ENCODE measurements at places on chromosomes 2 and 18.

DNA sequence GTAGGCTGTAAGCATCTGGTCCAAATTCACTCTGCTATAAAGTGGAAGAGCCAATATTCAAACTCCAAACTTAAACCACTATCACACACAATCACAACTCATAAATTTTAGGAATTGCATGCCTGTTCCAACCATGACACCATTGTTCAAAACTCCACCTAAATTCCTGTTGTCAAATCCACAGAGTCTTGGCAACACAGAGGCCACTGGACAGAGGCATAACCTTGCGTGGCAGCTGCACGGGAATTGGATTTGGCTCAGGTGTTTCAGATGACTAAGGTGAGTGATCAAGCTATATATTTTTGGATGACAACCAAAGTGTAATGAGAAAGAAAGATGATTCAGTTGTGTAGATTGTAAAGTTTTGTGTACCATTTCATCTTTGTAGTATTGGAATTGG, 422.7 kb upstream of the TNP1 start:
- no peak for DNase-seq

DNA sequence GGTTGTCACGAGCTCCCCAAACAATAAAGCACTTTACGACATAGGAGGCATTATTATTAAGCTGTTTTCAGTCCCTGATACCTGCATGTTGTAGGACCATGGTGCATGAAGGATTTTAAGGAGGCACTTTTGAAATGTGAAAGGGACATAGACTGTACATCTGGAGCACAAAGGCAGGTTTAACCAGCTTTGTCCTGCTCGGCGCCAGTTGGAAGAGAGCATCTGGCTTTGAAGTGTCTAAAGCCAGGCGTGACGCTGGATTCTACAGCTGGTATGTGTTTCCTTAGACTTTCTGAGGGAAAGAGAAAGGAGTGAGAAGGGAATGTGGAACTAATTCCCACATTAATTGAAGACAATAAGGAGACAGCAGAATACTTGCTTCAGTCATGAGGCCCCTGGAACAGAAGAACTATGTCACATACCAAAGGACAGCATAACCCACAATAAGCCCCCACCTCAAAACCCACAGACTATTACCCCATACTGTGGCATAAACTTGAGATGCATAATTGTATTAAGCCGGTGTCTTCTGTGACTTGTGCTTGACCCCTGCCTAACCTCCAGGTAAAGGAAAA, 381.0 kb upstream of the MEX3C start:
- DNase-seq: no peak

DNA sequence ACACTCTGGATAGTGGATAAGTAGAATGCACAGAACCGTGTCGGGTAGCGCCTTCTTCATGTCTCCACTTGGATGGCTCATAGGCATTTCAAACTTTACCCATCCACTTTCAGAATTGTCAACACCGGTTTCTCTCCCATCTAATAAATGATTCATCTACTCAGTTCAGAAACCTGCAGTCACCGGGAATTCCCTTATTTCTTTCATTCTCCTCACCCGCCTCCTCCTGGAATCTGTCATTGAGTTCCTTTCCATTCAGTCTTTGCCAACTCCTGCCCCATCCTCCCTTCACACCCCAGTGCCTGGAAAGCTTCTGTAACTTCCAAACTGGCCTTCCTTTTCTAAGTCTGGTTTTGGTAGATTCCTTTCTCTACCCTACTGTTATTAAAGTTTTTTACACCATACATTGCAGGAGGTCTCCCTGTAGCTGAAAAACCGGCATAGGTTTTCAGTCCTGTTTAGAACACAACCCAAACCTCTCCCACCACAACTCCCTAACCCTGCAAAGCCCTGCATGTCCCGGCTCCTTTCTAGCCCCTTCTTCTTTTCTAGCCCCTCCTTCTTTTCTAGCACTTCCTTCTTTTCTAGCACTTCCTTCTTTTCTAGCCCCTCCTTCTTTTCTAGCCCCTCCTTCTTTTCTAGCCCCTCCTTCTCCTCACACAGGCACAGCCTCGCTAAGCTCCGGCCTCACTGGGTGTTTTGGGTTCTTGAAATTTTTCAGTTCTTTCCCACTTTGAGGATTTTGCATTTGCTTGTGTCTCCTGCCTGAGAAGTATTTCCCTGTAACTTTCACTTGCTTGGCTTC, 133.9 kb upstream of the KLHL14 start:
- no peak for DNase-seq

DNA sequence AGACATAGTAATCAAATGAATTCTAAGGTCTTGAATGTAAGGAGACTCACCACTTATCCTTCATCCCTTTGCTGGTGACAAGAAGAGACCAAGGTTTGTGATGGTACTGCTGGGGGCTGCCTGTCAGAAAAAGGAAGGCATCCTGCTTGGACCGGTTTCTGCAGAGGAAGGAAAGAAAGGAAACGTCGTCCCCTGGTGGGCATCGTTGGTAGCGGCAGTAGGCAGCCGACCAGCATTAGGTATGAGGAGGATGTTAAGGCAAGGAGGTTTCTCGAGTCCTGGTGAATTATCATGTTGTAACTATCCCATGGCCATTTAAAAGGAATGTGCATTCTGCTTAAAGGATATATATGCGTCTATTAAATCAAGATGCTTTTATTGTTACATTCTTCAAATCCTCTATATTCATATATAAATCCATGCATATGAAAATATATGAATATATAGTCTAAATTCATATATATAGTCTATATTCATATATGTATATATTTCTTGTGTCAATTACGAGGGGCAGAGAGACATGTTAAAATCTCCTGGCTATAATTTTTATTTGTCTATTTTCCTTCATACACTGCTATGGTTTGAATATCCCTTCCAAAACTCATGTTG, 94.4 kb upstream of the TGFA start:
- peak; percentile 56 for DNase-seq

- DNase-seq: no peak
Observed at GRCh38 chr2:216493334-216493685, 5.3 kb upstream of the RPL37A start.

- no peak for DNase-seq
Observed at GRCh38 chr2:143190431-143190830, 61.2 kb downstream of the ARHGAP15 start.

DNA sequence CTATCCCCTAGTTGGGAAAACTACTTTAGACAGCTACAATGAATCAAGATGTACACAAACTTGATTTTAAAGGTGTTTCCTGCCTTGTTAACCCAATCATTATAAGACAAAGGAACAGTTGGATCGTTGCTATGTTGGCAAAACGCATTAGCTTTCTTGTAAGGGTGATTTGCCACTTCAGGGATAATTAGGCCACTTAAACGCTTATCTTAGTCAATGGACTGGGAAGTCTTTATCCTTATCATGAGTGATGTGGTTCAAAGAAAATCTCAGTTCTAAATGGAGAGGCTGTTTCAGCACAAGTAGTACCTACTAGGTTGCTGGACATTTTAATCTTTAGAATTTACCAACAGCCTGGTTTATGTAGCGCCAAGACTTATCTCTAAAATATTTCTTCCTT, 406.1 kb upstream of the MEX3C start:
- no peak for DNase-seq

GRCh38 chr2:239944694-239945551, 80.2 kb downstream of the NDUFA10 start:
- no peak for DNase-seq

DNA sequence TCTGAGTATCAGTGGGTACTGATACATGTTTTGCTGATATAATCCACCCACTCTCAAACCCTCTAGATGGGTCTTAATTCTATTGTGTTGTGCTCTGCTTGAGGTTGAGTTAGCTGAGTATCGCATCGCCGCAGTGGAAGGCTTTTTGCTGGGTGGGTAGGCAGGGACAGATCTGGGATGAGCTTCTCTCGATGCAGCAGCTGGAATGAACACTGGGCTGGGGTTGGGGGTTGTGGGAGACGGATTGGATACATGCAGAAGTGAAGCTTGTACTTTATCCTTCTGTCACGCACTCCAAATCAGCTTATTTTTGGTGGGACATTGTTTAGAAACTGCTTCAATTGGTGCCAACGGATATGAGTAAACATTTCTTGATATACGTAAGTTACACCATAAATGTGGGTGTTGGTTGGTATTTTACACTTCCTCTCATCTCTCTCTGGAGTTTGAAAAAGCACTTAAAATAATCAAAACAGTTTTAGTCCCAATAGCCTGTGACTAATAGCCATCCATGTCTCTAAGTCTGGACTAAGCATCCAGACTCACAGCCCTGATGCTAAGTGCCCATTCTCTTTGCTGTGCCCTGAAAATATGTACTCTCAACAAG, 107.1 kb downstream of the POLE4 start:
- no peak for DNase-seq

DNA sequence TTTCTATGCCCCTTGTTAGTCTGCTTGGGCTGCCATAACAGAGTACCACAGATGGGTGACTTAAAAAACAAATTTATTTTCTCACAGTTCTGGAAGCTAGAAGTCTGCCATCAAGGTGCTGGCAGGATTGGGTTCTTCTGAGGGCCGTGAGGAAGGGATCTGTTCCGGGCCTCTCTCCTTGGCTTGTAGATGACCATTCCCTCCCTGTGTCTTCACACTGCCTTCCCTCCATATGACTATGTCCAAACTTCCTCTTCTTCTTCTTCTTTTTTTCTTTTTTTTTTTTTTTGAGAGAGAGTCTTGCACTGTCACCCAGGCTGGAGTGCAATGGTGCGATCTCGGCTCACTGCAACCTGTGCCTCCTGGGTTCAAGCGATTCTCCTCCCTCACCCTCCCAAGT, 13.1 kb upstream of the CCNYL1 start:
- no peak for DNase-seq

GRCh38 chr2:134141598-134142340, 112.1 kb upstream of the MGAT5 start:
- no peak for DNase-seq

DNA sequence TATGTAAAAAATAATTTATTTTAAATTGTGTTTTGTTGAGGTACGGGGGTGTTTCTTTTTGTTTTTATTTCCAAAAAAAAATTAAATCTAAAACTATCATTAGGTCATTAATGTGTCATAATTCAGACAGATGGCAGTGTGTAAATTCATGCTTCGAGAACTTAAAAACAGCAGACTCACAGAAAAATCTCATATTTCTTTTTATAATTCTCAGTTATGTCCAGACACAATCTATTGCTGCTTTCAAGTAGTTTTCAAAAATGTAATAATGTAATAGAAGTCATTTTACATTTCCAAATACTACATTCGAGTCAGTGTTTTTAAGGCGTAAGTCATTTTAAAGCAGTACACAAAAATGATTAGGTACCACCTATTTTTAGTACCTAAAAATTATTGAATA, 14.3 kb downstream of the IKZF2 start:
- no peak for DNase-seq

- no peak for DNase-seq
Observed at GRCh38 chr2:101041413-101041812, 39.3 kb downstream of the RPL31 start.

- peak; percentile 34 for DNase-seq
Observed at GRCh38 chr2:229133155-229133772, 137.8 kb downstream of the PID1 start.

GRCh38 chr18:23519734-23520133, 16.4 kb downstream of the RMC1 start:
- DNase-seq: no peak

DNA sequence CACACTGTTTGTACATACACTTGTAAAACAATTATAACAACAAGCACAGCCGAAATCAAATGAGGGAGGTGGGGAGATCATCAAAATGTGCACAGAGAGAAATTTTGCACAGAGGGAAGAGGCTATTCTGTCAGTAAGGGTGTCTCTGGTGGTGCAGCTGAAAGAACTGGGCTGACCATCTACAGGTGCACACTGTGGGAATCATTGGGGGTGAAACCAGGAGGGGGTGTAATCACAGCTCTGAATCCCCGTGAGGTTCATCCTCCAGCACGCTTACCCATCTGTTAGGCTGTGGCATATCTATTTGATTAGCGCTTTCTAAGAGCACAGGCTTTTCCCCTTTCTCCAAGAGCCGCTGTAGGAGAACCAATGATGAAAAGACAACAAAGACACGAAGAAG, 389.9 kb upstream of the CDH20 start:
- DNase-seq: no peak

- DNase-seq: no peak
Observed at GRCh38 chr2:29405266-29405665, 290.1 kb downstream of the CLIP4 start.

DNA sequence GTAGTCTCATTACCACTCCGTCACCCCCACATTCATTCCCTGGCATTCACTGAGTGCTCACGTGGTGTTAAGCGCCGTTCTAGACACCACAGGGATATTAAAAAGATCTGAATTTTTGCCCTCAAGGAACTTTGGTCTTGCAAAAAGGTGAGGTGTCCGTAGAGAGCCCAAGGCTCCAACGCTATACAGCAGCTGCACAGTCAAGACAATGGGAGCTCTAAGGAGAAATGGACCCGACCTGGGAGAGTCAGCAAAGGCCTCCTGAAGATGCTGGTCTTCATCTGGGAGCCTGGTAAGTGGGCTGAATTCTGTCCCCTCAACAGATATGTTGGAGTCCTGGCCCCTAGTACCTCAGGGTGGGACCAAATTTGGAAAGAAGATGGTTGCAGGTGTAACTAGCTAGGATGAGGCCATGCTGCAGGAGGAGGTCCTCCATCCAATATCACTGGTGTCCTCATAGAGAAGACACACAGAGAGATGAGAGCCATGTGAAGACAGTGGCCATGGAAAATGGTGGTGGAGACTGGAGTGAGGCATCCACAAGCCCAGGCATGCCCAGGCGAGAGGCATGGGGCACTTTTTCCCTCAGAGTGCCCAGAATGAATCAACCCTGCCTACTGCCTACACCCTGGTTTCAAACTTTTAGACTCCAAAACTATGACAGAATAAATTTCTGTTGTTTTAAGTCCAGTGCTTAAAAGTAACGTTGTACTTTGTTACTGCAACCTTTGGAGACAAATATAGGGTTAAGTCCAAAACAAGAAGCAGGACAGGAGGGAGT, 247.3 kb downstream of the TTC32 start:
- no peak for DNase-seq

DNA sequence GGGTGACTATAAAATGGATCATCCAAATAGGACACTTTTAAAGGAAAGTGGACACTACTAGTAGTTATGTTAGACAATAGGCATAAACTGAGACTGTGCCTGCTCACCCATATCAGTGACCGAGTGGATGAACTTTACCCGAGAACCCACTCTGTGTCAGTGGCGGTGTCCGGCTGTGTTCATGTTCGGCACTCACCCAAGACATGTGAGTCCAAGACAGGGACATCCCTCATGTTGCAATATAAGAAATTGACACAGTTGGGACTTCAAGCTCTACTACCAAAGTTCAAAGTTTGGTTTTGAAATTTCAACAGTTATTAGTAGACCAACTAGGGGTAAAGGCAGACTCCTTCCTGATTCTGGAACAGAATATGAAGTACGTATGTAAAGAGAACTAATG, 326.3 kb upstream of the TNP1 start:
- DNase-seq: no peak

DNA sequence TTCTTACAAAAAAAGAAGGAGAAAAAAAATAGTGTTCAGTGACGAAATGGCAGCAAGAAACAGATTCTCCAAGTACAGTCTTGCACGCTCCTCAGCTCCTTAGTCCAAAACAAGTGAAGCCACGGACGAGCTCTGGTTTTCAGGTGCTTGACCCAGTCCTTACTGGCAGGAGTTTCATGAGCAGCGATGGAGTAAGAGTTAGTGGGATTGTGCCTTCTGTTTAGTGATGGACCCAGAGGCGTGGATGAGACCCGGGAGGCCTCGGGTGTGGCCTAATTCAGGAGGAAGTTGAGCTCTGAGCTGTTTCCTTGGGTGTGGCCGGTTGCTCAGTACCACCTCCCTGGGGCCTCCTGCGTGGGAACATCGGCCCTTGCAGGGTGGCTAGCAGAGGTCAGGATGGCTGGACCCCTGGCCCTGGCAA, 52.0 kb downstream of the KIF5C start:
- DNase-seq: no peak
